ENCODE measurements at places on chromosomes 6 and 20.

GRCh38 chr6:24967211-24967610, 31.5 kb upstream of the RIPOR2 start:
- no peak for DNase-seq

- no peak for DNase-seq
Measured at GRCh38 chr6:114172576-114173260, 170.1 kb downstream of the HS3ST5 start.

- no peak for DNase-seq
Measured at GRCh38 chr6:81995548-81996289, 243.2 kb upstream of the TENT5A start.

DNA sequence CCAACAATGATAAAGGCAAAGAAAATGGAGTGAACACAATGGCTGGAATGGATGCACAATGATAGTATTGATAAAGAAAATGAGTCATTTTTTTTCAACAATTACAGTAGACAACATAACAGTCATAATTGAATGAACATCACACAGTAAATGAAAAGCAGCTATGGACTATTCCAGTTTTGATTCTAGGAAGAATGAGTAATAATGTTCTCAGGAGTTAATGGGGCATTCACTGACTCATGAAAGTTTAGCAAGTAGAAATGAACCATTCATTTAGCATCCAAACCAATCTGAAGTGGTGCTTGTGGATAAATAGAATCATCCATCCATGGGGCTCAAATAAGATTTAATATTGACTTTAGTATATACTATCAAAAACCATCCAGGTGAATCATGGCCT, 1029.5 kb upstream of the GJE1 start:
- DNase-seq, result no peak

GRCh38 chr6:42017021-42017643, 33.2 kb upstream of the TAF8 start:
- no peak for DNase-seq

Measured in head of caudate nucleus (tissue), 42 donors.